Occipital lobe (tissue), 3 donors: ENCODE measurements at places on chromosomes 1 and 21. TPM values are rescaled to one million over a fixed set of nuclear protein-coding genes. Genes with fewer than 3 reads are reported as not detected.

DNA sequence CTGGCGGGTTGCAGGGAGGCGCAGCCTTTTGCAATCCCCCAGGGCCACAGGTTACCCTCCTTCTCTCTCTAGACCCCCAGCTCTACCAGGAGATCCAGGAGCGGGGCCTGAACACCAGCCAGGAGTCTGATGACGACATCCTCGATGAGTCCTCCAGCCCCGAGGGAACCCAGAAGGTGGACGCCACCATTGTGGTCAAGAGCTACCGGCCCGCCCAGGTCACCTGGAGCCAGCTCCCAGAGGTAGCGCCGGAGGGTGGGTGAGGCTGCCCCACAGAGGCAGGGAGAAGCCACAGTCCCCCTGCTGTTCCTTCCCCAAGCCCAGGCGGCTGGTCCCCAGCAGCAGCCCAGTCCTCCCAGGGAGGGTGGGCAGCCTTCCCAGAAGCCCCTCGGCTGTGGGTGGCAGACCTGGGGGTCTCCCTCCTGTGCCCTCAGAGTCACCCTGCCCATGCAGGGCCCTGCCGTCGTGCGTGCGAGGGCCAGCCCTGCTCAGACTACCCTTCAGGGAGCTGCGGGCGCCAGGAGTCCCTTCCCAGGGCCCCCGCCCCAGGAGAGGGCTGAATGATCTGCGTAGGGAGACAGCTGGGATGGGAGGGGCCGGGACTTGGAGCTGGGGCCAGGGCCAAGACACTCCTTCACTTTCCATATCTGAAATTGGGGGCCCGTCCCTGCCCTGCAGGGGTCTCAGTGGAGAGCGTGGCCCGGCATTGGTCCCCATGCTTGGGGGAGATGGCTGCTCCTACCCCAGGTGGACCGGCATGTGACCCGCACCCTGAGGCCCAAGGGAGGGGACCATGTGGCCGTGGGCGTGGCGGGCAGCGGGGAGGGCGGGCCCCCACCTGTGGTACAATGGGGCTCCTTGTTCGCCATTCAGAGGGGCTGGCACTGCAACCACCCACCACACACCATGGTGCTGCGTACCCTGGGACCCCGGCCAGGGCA, 12.9 kb downstream of the ARHGEF16 start:
- DNase-seq: no peak

Gene CD1C
- total RNA-seq: not detected

Gene NBPF4
- total RNA-seq: 0.16 TPM

GRCh38 chr1:219963432-219963831, 35.1 kb upstream of the SLC30A10 start:
- DNase-seq: no peak

DNA sequence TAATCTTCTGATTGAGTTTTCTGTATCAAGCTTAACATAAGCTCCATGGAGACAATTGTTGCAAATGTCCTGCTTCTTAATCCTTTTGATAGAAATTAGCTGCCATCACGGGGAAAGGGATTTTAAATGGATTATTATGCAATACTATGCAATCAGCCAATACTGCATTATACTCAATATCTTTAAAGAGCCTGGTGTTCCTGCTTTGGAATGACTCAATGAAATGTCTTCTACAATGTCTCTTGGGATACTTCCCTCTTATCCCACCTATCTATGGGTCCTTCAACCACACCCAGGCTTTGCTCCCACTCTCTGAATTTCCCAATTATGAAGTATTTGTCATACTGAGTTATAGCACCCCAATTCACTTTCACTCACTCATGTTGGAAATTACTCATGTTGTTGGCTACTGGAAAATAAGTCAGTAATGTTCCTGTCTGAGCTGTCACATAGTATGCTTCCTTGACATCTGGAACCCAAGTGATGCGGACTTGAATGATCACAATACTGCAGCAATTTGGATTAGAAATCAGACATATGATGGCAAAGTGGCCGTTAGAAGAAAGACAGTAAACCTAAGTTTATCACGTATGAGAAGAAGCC, 85.0 kb downstream of the TPR start:
- DNase-seq: no peak

DNA sequence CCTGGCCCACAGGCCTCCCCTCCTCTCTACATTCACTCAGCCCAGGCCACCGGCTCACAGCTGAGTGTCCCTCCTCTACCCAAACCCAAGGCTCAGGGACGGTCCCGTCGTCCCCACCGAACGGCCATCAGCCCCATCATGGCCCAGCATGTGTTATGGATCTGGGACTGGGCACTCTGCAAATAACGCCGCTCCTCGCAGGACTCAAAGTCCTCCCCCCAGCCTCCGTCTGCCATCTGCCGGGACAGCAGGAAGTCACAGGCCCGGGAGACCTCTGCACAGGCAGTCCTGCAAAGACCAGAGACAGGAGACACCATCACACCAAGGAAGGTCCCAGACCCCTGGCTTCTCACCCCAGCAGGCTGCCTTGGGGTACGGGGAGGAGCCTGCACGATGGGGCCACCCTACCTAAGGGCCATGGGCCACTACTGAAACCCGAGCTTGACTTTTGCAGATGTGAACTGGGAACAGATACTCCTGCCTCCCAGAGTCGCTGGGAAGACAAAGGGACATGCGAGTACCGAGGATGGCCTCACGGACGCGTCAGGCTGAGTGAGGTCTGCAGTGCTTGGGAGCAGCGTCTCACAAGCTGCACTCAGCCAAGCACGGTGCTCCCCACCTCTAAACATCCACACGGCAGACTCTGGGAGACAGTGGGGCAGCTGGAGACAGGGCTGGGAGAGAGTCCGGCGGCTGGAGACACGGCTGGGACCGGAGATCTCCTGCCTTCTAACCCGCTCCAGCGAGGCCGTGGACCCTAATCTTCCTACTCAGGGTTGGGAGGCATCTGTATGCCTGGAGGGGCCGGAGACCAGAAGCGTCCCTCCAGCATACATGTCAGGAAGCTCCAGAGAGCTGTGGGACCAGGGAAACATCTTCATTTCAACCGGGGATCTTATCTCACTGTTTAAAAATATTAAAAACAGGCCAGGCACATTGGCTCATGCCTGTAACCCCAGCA, 10.4 kb upstream of the SPATC1L start:
- DNase-seq: no peak

GRCh38 chr1:9494936-9495758, 44.1 kb upstream of the SLC25A33 start:
- DNase-seq: no peak

DNA sequence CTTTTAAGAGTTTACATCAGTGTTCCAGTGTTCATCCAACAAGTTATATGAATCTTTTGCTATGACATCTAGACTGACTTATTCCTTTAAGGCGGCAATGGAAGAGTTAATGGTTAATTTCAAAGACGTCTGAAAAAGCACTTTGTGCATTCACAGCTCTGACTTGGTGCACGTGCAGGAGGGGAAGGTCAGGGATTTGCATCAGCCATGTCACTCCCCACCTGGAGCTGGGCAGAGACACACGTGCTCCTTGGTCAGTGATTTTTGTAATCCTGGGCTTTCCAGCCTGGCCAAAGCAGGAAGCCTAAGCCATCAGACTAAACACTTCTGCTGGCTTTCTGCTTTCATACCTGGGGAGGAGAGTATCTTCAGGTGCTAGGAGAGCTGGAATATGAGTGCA, 96.3 kb downstream of the ST3GAL3 start:
- no peak for DNase-seq

Gene PLCH2
- 4.2 TPM for total RNA-seq

DNA sequence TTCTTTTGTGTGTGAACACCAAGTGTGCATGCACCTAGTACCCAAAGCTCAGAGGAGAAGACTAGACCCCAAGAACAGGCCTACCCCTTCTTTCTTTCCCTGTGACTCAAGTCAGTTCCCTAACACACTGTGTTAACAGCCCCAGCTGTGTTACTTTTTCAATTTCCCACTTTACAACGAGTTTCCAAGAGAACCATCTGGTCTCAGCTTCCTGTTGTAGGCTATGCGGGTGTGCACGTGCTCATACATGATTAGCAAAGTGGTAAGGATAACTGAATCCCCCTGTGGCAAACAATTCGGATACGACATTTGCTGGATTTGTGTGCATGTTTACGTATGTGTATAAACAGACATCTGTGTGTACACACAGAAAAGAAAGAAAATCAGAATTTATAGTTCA, 17.9 kb downstream of the IFNAR2 start:
- no peak for DNase-seq

GRCh38 chr1:25624156-25624555, 7.6 kb downstream of the MAN1C1 start:
- DNase-seq: no peak

DNA sequence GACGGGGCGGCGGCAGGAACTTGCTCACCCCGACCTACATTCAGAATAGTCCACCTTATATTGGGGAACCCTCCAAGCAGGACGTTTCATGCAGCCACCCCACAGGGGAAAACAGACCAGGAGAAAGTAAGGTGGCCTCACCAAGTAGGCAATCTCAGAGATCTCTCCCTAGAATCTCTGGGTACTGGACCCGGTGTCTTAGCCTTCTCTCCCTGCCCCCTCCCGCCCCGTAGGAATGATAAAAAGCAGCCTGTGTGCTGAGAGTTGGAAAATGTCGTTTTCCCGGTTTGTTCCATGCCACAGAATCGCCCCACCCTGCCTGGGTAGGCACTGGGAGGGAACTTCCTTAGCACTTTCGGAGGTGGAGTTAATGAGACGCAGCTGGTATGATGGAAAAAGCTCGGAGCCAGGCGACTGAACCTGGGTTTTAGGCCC, 789 bp upstream of the PTPN14 start:
- DNase-seq: no peak

- no peak for DNase-seq
Observed at GRCh38 chr1:155694167-155694566, 5.3 kb downstream of the DAP3 start.

DNA sequence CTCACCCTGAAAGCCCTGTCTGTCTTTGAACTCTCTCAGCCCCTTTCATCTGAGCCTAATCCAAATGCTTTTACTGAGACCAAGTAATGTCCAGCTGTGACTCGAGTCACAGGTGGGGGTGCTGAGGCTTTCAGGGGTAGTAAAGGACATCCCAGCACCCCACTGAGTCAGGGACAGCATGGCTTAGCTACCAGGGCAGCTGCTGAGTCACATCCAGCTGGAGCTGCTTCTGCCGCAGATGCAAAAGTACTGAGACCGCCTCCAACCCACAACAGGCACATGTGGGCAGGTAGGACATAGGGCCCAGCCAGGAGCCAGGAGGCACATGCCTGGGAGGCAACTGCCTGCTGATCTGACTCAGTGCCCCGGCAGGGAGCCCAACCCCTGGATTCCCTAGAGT, 6.7 kb upstream of the VSIG8 start:
- no peak for DNase-seq

- DNase-seq: no peak
Observed at GRCh38 chr1:164498792-164499191, 60.2 kb upstream of the PBX1 start.

DNA sequence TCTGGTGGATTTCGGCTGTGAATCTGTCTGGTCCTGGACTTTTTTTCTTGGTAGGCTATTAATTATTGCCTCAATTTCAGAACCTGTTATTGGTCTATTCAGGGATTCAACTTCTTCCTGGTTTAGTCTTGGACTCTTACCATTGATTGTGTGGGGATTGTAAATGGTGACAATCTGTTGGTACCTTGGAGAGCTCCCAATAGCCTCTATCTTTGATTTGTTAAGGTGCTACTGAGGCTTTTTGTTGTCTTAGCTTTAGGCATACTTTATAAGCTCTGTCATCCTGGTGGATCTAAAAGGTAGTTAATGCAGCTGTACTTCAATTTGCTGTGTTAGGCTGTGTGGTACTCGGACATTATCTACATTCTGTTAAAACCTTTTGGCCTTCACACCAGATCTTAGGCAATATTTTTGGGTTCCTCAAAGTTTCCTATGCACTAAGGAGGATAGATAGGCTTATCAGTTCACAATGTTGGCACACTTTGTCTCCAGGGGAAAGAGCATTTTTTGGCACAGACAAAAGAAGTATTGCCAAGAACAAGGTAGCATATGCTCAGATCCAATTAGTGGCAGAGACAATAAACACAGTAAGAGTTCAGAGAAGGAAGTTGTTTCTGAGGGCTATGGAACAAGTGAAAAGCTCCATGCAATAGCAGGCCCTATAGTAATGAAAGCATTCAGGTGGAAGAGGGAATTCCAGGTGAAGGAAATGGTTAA, 230.4 kb downstream of the PDE4B start:
- no peak for DNase-seq

- DNase-seq: peak; percentile 57
Observed at GRCh38 chr1:154867064-154867825, 2.8 kb downstream of the KCNN3 start.

Gene PALMD
- total RNA-seq: 30.4 TPM

GRCh38 chr1:68777851-68778250, 281.0 kb upstream of the DEPDC1 start:
- no peak for DNase-seq

DNA sequence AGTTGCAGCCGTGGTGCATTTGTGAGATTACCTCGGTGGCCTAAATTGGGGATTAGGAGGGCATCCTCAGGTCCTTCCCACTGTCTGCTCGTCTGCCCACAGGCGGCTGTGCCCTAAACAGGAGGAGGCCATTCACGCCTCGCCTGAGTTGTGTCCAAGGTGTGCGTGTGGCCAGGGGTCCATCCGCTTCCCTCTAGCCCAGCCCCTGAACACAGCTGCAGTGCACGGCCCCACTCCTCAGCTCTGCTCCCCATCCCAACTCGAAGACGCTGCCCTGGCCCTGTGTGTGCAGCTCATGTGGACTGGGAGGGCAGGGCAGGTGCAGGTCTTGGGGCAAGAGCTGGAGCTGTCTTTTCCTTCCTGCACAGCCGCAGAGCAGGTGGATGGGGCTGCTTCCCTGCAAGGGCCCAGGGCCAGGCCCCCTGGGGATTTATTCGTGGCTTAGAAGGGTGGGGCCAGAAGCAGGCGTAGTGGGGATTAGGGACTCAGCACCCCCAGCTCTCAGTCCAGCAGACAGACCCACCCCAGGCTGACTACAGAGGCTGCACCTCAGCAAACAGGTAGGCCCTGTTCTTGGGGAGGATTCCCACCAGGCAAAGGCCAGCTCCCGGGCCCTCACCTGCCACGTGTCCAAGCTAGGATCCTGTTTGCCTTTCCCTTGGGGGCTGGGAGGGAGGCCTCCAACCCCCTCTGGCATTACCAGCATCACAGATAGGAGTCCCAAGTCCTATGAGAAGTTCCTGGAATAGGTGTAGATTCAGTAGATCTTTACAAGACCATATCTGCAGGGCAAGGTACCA, 4.3 kb downstream of the GUK1 start:
- DNase-seq: no peak
